Stimulated activated CD4-positive, alpha-beta T cell treated with anti-CD3 and anti-CD28 coated beads, TNF-alpha, amount 100 ng/mL, for 1 hour (primary cell): ENCODE measurements at places on chromosomes 1 and 21.

DNA sequence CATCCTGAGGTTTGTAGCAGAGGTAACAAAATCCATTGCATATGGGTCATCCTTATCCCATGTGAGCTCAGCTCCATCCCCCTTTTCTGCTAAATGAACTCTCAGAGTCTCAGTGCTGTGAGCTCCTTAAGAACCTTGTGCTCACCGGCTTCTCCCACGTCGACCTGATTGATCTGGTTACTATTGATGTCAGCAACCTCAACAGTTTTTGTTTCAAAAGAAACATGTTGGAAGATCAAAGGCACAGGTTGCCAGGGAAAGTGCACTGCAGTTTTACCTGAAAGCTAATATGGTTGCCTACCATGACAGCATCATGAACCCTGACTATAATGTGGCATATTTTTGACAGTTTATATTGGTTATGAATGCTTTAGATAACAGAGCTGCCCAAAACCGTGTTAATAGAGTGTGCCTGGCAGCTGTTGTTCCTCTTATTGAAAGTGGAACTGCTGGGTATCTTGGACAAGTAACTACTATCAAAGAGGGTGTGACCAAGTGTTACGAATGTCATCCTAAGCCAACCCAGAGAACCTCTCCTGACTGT is 131.4 kb downstream of the HS2ST1 start:
- DNase-seq = no peak

DNA sequence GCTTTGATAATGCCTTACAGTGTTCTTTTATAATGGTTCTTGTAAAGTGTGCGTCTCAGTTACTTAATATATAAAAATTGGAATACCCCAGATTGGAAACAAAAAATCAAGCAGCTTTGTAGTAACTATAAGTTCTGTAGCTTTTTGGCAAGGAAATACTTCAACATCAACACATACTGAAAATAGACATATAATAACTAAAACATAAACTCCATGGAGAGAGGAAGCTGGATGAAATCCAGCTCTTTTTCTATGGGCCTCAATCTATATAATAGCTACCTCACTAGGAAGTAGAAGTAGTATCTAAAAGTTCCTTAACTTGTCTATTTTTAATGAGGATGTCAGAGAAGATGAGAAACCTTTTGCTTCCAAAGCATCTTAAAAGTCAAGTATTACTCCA is 313.3 kb upstream of the NFIA start:
- DNase-seq = no peak

DNA sequence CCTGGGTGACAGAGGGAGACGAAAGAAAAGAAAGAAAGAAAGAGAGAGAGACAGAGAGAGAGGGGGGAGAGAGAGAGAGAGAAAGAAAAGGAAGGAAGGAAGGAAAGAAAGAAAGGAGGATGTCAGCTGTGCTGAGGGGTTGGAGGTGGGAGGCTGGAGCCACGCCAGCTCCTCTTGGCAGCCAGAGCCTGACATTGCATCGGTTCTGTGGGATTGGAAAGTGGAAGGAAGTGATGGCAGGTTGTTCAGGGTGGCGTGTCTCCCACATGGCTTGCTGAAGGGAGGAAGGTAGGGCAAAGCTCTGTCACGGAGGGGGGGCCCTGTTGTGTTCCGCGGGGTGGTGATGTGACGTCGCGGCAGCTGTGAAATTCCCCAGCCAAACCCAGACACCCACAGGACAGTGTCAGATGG is 30.7 kb downstream of the EIF2D start:
- peak; percentile 62 for DNase-seq

- DNase-seq = no peak
Measured at GRCh38 chr1:19006000-19006399, 49.5 kb upstream of the IFFO2 start.

DNA sequence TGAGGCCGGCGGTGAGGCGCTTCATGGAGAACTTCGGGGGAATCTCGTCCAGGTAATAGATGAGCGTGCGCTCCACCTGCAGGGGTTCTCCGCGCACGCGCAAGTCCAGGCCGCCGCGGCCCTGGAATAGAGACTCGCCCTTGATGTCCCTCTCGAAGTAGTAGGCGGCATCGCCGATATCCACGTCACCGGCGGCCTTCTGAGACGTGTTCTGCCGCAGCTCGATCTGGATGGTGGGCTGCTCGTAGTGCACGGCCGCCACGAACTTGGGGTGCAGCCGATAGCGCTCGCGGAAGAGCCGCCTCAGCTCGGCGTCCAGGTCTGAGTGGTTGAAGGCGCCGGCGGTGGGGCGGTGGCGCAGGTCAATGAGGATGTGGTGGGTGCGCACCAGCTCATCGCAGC is 726 bp downstream of the TACSTD2 start:
- DNase-seq = no peak

- DNase-seq = no peak
Measured at GRCh38 chr1:119713039-119713748, 1.5 kb downstream of the PHGDH start.

DNA sequence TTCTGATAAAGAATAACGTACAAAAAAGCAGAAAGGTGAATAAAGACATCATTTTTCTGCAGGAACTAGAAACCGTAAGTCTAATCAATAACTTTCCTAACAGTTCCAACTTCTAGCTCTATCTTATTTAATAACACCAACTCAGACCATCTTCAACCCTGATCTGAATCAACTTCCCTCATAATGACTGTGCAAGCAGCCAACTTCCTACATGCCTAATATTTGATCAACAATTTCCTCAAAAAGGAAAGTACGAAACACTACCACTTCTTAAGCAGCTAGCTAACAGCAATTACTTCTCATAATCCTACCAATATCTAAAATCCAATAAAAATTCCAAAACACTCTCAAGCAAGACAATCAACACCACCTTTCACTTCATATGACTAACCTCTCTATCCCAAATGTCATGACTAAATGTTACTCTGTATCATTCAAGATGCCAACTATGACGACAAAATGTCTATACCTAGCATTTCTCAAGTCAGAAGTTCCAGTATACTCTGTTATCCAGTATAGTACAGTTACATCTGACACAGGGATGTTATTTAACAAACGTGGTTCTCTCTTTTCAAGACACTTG is 1.7 kb downstream of the COP1 start:
- DNase-seq = no peak

DNA sequence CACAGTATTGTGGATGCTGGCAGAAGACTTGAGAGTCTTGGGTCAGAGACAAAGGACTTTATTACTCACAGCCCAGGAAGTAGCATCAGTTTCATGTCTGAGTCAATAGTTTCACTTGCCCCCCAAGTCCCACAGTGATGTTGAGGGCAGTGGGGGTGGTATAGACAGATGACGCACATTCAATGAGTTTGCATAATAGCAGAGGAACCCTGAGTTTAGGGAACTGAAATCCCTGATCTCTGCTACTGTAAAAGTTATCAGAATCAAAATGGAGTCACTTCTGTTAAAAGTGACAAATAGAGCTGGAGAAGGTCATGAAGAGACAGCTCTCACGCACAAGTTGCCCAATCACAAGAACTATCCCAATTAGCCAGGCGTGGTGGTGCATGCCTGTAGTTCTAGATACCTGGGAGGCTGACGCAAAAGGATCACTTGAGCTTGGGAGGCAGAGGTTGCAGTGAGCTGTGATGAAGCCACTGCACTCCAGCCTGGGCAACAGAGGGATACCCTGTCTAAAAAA is 11.5 kb upstream of the HCRTR1 start:
- no peak for DNase-seq

- DNase-seq = no peak
Measured at GRCh38 chr1:203199816-203200571, 13.5 kb upstream of the CHI3L1 start.

- no peak for DNase-seq
Measured at GRCh38 chr1:4118746-4119515, 218.9 kb upstream of the C1orf174 start.
